Skeletal muscle cell (primary cell): ENCODE measurements at places on chromosomes 11 and 22.

DNA sequence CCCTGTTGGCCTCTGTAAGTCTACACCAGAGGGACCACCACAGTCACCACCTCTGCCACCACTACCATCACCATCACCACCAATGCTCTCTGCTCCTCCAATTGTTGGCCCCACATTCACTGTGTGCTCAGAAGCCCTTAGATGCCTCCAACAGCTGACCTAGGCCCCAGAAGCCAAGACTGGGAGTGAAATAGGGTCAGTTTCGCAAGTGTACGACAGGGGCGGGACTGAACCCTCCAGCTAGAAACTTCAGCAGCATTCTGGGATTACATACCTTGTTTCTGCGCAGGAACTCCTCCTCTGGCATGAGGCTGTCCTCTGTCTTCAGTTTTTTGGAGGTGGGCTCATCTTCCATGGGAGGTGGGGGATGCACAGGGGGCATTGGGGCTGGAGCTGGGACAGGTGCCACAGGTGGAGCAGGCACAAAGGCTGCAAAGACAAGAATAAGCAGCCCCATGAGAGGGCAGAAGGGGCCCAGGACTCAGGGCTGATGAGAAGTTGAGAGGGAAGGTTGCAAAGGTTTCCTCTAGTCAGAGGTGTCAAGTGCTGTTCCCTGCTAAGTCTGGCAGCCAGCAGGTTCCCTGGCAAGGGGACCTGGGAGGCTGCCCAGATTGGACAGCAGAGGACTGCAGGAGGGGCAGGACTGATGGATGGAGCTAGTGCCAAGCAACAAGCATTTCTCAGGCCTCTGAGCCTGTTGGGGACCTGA is 10.2 kb upstream of the TBC1D10A start:
- no peak for DNase-seq

DNA sequence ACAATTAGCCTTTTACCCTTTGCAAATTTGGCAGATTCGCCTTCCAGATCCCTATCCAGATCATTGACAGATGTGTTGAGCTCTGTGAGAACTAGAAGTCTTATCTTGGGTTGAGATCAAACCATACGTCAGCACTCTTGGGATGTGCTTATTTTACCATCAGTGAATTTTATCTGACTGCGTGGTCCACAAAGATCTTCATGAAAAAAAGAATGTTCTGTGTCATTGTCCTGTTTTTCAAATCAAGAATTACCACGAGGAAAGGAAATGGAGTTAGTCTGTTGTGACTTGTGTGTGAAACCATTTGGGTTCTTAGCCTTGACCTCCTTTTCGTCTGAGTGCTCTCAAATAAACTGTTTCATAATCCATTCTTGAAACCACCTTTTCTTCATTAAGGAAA is 86.2 kb upstream of the SORL1-AS1 start:
- no peak for DNase-seq

DNA sequence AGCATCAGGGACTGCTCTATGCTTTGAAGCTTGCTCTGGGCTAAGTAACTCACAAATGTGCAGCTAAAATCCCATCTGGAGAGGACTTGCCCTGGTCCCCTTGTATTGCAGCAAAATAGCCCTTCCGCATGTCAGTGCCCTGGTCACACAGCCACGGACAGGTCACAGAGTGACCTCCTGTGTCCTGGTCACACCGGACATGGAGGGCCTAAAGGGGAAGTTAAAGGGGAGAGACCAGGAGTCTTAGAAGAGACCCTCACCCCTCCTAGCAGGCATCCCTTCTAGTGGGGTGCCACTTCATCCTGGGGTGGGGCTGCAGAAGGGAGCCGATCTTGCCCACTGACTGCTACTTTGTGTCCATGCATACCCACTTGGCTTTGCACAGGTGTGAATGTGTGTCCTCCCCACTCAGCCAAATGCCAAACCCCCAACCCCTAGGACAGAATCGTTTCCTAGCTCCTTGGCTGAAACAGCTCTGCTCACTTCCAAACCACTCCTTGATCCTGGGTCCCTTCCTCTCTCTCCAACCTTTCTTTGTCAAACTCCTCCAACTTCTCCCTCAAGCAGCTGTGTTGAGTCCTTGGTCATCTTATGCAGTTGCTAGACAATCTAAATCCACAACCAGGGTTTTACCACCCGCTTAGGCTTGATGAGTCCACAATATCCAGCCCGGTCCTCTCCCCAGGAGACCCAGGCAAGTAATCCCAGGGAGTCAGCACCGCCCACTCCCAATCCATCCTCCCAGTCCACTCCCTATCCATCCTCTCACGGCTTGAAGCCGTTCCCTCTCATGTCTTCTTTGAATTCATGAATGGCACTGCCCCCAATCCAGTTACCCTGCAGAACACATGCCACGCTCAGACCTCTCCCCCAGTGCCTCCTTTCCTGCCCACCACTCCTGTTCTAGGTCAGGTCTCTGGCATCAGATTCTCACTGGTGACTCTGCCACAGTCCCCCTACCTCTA is 3.3 kb upstream of the FXYD6 start:
- DNase-seq, result no peak

- DNase-seq, result peak; percentile 21
These were observed at the start of the genes RIBC2 and SMC1B for GRCh38 chr22:45413368-45414211. TSS of gene RIBC2 (plus strand) at chr22:45413693. CDS start at chr22:45413887, 194 bp downstream. TSS of gene SMC1B (minus strand) at chr22:45413599. CDS start at chr22:45413567, 32 bp downstream.

GRCh38 chr22:24059121-24059520 is 48.0 kb downstream of the CABIN1 start:
- DNase-seq, result peak; percentile 87

GRCh38 chr11:15106201-15106965 is 8.3 kb upstream of the INSC start:
- peak; percentile 76 for DNase-seq

DNA sequence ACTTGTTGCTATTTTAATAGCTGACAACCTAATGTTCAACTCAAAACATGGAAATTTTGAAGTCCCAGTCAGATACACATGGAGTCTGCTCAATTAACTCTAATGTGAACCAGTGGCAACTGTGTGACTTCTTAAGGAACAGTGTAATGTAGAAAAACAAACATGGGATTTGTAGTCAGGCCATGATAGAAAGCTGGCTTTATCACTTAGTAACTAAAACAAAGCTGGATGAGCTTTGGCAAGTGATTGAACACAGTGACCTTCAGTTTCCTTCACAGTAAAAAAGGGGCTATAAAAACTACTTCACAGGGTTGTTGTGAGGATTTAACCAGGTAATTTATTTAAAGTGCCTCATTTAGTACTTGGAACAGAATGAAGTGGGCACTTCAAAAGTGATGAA is 62.6 kb downstream of the PRCP start:
- DNase-seq, result no peak

- no peak for DNase-seq
These were observed 29.8 kb downstream of the ZC3H12C start for GRCh38 chr11:110123003-110123402.

- DNase-seq, result no peak
These were observed 2.8 kb downstream of the THRSP start for GRCh38 chr11:78066471-78066870.

DNA sequence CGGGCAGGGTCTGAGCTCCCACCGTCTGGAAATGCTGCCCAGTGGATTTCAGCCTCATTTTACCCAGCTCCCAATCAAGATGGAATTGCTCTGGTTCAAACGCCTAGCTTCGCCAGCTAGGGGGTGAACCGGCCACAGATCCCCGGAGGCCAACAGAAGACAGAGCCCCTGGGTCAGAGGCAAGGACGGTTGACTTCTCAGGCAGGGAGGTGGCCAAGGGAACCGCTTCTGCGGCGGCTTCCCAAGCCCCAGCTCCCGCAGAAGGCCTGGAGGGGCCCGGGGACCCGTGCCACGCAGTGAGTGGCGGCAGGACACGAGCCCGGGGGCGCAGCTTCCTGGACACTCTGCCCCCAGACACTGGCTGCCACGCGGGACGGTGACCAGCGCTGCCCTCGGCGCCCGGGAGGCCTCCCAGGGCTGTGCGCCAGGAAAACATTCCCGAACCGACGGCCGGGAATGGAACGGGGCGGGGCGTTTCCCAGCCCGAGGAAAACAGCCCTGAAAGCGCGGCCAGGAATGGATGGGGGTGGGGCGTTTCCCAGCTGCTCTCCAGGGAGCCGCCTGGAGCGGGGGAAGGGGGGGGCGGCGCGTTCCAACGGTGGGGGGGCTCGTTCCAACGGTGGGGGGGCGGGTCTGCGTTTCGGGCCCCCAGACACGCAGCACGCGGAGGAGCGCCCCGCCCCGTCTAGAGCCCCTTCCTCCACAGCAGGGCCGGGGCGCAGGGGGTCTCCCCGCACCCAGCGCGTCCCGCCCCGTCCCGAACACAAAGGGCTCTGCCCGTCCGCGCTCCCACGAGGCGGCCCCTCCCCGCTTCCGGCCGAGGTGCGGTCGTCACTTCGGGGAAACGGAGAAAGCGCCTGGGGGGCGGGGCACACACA is 13.5 kb upstream of the B4GALNT4 start:
- DNase-seq, result peak; percentile 92

DNA sequence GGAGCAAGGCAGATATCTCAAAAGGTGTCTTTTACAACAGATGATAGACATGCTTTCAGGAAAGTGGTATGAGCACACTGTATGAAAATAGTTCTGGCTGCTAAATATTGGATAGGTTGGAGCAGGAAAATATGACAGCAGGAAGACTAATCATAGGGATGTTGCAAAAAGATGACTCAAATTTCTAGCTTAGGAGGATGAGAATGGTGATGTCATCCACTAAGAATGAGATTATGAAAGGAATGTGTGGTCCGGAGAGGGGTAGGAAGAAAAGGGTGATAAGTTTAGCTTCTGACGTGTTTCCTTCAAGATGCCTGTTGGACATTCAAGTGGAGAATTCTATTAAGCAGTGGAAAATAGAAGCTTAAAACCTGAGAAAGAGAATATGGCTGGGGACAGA is 46.4 kb downstream of the RCN1 start:
- peak; percentile 92 for DNase-seq

- no peak for DNase-seq
These were observed 71.8 kb downstream of the GRK3 start for GRCh38 chr22:25636323-25636722.

DNA sequence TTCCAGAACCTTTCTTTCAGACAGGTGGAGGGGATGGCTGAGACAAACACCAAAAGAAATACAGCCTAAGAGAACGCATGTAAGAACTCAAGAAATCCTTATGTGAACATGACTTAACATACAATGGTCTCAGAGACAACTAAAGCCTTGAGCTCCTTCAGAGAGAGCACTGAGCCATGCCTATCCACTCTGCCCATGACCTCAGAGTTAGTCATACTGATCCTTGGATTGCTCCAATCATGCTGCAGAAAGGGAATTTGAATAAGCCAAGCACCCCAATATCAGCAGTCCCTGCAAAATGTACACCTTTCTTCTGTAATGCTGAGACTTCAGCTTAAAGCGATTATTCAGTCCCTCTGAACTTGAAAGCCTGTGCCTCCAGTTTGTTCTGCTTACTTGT is 43.2 kb upstream of the CHKA start:
- no peak for DNase-seq

DNA sequence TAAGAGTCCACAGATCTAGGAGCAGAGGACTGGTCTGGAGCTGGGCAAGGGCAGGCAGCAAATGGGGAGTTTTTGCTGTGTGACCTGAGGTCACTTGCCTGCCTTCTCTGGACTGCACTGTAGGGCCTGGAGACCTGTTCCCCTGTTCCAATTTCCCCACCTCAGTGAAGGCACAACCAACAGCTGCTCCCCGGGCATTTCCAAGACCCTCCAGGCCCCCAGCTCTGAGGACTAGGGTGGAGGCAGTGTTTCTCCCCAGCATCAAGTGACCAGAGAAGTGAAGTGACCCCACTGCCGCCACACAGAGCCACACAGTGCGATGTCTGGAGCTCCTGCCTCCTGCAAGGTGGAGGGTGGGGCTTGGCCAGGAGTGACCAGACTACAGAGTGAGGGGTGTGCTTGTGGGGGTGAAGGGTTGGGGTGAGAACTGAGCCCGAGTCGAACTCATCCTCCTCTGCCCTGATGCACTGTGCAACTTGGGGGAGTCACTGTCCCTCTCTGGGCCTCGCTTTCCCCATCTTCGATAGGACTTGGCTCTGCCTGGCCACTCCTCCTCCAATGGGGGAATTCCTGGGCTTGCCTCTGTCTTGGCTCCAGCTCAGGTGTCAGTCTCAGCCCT is 21.6 kb downstream of the P2RY2 start:
- DNase-seq, result no peak

DNA sequence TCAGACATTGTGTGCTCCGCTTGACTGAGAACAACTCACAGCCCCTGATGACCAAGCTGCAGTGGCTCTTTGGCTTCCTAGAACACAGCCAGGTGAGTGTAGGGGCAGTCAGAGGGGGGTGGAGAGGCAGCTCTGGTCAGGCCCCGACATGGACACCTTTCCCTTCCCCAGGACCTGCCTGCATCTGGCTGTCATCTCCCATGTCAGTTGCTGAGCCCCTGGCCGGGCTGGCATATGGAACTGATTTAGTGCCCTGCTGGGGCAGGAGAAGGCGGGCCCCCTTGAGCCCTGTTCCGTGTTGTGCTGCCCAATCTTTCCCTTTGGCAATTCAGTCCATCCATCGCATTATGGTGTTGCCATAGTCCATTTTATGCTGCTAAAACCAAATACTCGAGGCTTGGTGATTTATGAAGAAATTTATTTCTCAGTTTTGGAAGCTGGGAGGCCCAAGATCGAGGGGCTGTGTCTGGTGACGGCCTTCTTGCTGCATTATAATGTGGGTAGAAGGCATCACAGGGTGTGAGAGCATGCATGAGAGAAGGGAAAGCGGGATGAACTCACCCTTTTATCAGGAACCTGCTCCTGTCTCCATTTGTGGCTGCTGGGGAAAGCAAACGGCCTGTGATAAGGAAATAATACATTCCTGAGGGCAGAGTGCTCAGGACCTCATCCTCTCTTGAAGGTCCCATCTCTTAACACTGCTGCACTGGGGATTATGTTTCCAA is 19.0 kb downstream of the USP35 start:
- no peak for DNase-seq

- no peak for DNase-seq
These were observed 103.2 kb downstream of the MICAL3 start for GRCh38 chr22:17920992-17921650.

DNA sequence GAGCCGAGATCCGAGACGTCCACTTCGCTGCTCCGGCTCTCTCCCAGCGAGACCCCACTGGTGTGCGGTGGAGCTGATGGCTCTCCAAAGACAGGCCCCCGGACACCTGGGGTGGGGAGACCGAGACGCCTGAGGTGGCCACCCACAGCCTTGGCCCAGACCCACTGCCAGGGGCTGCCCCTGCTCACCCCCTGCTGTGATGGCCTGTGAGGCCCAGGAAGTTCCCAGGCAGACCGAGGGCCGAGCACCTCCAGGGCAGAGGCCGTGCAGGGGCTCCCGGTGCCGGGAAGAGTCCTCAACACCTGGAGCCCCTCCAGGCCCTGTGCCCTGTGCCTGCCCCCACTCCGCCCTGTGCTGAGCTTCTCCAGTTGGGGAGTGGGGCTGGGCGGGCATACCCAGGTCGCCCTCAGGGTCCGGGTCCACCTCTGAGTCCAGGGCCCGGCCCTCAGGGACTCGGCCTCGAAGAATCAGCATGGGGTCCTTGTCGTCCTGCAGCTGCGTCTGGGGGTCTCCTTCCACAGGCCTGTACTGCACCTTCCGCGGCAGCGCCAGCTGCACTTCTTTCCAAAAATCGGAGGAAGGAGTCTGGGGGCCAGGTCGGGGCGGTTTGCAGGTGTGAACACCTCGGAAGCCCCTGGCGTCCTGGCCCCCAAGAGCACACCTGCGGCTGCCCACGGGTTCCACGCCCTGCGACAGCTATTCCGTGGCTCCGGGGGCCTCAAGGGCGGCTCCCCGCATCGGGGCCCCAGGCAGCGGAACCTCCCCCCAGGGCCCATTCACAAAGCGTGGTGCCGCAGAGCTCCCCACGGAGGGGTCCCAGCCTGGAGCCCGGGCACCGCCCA is 8.6 kb downstream of the SIGIRR start:
- DNase-seq, result no peak
